NCI-H1105 (cell line): ENCODE measurements at places on chromosomes 12 and 14.

- DNase-seq = no peak
Measured at GRCh38 chr12:92992041-92992440, 62.9 kb upstream of the EEA1 start.

GRCh38 chr12:105279460-105280056 lies 43.6 kb upstream of the APPL2 start:
- DNase-seq = no peak

- DNase-seq = no peak
Measured at GRCh38 chr14:103227094-103227768, 104.0 kb downstream of the TNFAIP2 start.

DNA sequence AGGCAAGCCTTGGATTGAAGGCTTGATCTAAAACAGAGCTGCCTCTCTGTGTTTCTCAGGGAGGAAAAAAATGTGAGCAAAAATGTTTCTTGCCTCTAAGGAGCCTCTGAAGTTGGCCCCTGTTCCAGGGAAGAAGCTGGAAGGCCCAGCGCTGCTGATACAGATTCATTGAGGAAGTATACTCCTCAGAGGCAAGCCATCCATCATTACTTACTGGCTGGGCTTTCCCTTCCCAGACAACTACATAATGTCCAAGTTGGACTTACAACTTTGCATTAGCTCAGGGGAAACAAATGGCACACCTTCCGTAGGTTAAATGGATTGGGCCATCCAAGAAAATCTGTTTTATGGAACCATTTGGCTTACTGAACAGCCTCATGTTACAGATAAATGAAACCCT lies 263.7 kb upstream of the SEL1L start:
- DNase-seq = no peak

DNA sequence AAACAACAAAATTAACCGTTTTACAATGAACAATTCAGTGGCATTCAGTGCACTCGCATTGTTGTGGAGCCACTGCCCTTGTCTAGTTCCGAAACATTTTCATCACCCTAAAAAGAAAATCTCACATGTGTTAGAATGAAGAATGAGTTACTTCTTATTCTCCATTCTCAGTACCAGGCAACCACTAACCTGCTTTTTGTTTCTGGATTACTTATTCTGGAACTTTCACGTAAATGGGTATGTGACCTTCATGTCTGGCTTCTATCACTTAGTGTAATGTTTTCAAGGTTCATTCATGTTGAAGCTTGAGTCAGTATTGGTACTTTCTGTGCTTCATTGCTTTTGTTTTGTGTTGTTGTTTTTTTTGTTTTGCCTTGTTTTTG lies 15.6 kb downstream of the RCOR1 start:
- DNase-seq = no peak

- DNase-seq = no peak
Measured at GRCh38 chr14:46057799-46058198, 593.8 kb downstream of the RPL10L start.
